ENCODE measurements at places on chromosomes 4 and X.

GRCh38 chr4:144658903-144659302 lies 12.9 kb downstream of the HHIP start:
- no peak for DNase-seq

DNA sequence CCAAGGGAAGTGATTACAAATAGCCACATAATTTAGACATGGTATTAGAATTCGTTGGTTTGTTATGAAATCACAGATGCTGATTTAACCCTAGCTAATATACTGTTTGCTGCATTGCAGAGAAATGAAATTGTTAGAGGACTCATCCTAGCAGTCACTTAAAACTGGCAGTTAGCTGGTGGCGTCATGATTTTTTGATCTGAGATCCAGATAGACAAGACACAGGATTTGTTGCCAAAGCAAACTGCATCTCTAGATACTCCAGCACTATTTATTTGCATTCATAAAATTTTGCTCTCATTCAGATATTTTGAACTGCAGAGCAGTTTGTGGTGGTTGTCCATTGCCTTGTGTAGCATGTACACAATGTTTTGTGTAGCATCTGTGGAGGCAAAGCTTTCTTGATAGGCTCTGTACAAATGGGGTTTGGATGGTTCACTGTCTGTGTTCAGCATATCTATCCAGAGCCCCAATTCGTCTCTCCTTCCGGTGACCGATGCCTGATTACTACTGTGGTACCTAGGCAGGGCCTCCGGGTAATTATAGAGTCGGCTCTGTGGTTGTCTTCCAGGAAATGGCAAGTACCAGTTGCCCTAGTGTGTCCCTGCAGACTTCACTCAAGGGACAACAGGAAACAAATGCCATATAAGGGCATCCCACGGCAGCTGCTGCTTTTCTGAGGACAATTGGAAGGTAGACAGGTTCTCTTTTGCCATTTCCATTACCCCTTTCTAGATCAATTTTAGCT lies 30.1 kb upstream of the SPARCL1 start:
- DNase-seq: peak; percentile 68

- DNase-seq: no peak
These were observed 11.7 kb downstream of the MSX1 start for GRCh38 chr4:4871242-4871572.

DNA sequence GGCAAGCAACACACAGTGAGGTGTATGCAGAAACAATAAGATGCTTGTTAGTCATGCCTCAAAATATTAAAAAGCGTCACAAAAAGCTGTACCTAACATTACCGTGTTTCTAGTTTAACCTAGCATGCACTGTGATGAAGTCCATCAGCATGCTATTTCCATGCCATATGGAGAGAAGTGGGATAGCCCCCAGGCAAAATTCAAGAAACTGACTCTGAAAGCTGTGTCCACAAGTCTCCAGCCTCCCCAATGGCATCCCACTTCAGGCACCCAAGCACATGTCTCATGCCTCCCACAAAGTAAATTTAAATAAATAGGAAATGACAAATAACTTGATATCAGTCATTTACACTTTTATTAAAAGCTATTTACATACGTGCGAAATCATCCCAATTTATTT lies 10.8 kb downstream of the GABRA2 start:
- no peak for DNase-seq

DNA sequence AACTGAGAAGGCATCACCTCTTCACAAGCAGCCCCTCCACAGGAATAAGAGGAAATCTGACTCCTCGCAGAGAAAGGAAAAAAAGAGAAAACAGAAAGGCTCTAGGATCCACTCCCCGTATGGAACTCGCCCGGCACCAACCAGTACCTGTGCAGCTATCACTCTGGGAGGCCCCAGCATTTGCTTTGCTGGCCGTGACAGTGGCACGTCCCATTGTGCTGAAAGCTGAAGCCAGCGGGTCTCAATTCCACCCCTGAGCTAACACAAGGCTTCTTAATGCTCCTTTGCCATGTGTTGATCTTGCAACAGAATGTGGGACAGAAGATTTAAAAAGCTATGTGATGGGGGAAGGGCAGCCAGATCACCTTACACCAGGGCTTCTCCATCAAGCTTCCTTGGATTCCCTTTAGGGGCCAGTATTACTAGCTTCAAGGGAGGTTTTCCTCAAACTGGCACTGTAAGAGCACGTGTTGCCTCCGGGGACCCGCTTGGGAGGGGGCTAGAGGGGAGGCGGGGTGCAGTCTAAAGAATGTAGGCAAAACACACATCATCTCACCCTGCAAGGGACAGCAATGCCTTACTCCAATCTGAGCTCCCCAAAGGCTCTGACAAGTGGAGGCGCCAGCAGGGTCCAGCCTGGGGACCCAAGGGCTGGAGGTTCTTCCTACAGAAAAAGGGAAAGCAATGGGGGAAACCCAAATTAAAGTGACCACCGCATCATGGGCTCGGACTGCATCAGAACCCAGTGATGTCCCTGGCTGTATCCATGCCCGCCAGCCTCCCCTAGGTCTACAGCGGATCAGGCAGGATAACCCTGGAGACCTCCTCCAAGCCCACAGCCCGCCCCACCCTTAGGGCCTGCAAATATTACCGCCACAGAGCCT lies 1.2 kb downstream of the USP46 start:
- no peak for DNase-seq

- DNase-seq: no peak
These were observed 96.5 kb downstream of the CHRDL1 start for GRCh38 chrX:110699109-110699508.

DNA sequence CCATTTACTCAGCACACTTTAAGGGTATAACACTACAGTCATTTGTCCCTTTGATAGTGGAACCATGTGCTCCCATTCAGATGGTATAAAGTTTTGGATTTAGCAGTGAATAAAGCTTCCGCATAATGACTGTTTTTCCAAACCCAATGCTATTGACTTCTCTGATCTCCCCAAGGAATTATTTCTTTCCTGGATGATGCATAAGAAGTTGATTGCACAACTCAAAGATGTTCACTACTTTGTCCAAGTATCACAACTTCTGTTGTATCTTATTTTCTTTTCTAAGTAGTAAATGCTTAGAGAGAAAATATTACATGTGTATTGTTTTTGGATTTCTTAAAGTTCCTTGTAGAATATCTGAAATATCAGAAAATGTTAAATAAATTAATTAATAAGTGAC lies 300.2 kb downstream of the GPM6A start:
- DNase-seq: no peak

DNA sequence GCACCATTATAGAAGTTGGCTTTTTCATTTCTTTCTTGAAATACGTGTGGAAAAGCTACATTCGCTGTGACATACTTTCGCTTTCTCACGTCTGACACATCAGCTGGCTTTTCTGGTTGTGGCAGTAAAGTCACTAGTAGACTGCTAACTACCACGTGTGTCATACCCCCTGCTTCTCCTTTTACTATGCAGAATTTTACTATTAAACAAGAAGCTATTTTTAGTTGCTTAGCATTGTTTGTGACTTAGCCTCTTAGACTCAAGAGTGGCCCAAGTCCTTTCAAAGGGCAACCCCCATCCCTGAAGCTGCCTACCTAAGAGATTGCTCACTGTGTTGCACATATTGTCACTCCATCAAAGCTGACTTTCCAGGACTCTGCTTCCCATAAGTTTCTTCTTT lies 2.1 kb upstream of the IL2 start:
- DNase-seq: no peak

DNA sequence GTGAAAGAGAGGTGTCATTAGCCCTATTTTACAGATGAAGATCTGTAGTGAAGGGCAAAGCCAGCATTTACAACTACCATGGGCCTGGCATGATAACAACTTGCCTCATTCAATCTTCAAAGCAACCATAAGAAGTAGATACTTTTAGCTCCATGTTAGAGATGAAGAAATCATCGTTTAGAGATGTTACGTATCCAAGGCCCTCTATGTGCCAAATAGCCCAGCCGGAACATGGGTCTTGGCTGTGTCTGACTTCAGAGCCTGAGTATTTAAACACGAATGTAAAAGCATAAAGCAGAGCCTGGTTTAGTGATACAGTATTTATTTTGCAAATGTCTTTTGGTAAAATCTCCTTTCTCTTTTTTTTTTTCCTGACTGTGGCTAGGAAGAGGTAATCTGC lies 197.1 kb downstream of the RASL11B start:
- no peak for DNase-seq

DNA sequence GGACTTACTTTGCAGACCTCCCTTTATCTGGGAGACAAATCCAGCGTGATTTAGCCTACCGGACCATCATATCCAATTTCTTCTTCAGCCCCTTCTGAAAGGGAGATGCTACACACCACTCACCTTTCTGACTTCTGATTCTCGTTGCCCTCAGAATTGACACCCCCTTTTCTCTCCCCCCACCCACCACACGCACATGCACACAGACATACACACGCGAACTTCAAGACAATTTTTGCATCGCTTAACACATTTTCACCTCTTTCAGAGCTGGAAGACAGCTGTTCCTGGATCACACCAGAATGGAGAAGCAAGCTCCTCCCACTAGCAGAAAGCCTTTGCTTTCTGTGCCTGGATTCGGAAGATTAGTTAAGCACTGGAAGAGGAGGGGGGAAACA lies 1.0 kb upstream of the SNCA start:
- DNase-seq: no peak

DNA sequence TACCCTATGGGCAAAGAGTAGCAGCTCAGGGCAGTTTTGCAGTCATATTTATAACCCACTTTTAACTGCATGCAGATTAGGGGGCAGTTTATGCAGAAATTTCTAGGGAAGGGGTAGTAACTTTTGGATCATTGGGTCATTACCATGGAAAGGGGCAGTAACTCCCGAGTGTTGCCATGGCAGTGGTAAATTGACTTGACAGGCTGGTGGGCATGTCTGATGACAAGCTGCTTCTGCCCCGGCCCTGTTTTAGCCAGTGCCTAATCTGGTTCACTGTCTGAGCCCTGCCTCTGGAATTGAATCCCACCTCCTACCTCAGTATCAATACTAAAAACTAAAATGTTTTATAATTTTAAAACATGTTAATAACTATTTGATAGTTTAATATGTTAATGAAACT lies 362.1 kb upstream of the ATOH1 start:
- DNase-seq: no peak
